ENCODE measurements at places on chromosomes 2 and 18.
A peak's percentile ranks its signal among the peaks of the same experiment; 100 is the strongest.

DNA sequence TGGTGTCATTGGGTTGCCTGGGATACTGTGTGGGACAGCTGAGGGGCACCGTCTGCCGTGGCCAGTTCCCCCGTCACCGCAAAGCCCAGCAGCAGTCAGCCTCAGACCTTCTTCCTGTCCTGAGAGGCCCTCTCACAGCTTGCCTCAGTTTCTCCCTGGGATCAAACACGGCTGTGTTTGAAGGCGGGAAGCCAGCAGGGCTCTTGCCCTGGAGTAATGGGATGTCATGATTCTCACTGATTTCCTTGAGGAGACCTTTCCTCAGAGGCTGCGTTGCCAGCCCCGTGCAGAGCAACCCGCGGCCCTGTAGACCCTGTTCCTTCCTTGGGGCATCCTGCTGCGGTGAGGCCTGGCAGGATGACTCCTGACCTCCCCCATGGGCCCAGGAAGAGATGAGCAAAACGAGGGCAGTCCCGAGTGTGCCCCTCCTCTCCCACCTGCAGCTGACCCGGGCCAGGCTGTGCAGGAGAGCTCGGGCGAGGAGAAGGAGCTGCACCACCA lies 13.9 kb upstream of the NFATC1 start:
- H3K27ac ChIP-seq, result no peak overlapping the region
- peaks cover 12% of the 10 kb centered on the region for H3K36me3 ChIP-seq
- no peaks in the 10 kb centered on the region for H3K4me1 ChIP-seq
- DNase-seq, result no peak
- H3K27me3 ChIP-seq, result peaks cover 4% of the 10 kb centered on the region
- H3K4me3 ChIP-seq, result no peak overlapping the region

- peaks cover 53% of the 10 kb centered on the region for H3K4me1 ChIP-seq
- H3K36me3 ChIP-seq, result no peaks in the 10 kb centered on the region
- peaks cover 74% of the 10 kb centered on the region for H3K27me3 ChIP-seq
- peak overlapping the region; percentile 97 for H3K27ac ChIP-seq
Observed at GRCh38 chr2:172095905-172096625, 6.6 kb downstream of the DLX2 start.

GRCh38 chr2:25614711-25615110 lies 58.7 kb downstream of the DTNB start:
- H3K27ac ChIP-seq, result no peak overlapping the region
- no peak overlapping the region for H3K4me3 ChIP-seq
- H3K27me3 ChIP-seq, result no peaks in the 10 kb centered on the region

GRCh38 chr2:96923810-96924774 lies 54.2 kb upstream of the SEMA4C start:
- peaks cover 2% of the 10 kb centered on the region for H3K27me3 ChIP-seq
- H3K4me1 ChIP-seq, result peaks cover 54% of the 10 kb centered on the region
- no peak for DNase-seq
- H3K36me3 ChIP-seq, result no peaks in the 10 kb centered on the region
- H3K27ac ChIP-seq, result peak overlapping the region; percentile 21

GRCh38 chr2:136246086-136246669 lies 128.2 kb upstream of the CXCR4 start:
- H3K4me1 ChIP-seq, result no peaks in the 10 kb centered on the region
- H3K27me3 ChIP-seq, result peaks cover 1% of the 10 kb centered on the region
- no peak overlapping the region for H3K4me3 ChIP-seq
- H3K27ac ChIP-seq, result no peak overlapping the region
- no peaks in the 10 kb centered on the region for H3K36me3 ChIP-seq
- no peak for DNase-seq

GRCh38 chr2:42569116-42569711 lies 782 bp downstream of the MTA3 start:
- peaks cover 8% of the 10 kb centered on the region for H3K36me3 ChIP-seq
- H3K4me1 ChIP-seq, result peaks cover 23% of the 10 kb centered on the region
- H3K27me3 ChIP-seq, result no peaks in the 10 kb centered on the region
- DNase-seq, result no peak

- H3K27me3 ChIP-seq, result no peaks in the 10 kb centered on the region
- no peak overlapping the region for H3K27ac ChIP-seq
- H3K4me3 ChIP-seq, result no peak overlapping the region
- peaks cover 3% of the 10 kb centered on the region for H3K36me3 ChIP-seq
- DNase-seq, result no peak
Observed at GRCh38 chr2:74128206-74128605, 19.5 kb downstream of the BOLA3 start.

- DNase-seq, result no peak
- no peaks in the 10 kb centered on the region for H3K36me3 ChIP-seq
- H3K4me1 ChIP-seq, result no peaks in the 10 kb centered on the region
- H3K27me3 ChIP-seq, result no peaks in the 10 kb centered on the region
Observed at GRCh38 chr2:54952425-54952824, 97.8 kb downstream of the RTN4 start.

DNA sequence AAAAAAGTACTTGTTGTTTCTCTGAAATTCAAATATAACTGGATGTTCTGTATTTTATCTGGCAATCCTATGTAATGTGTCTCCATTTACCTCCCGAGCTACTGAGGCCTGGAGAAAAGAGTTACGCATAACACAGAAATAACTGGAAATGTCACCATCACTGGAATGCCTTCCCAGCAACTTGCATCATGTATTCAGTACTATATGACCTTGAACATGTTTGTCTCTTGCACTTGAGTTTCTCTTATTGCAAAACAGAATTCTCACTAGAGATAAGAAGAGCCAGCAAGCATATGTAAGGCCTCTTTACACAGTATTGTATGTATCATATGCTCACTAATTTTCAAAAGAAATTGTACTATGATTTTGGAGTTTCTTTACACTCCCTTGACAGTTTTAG lies 99.6 kb upstream of the CTAGE1 start:
- peaks cover 4% of the 10 kb centered on the region for H3K4me1 ChIP-seq
- no peaks in the 10 kb centered on the region for H3K36me3 ChIP-seq
- no peak overlapping the region for H3K4me3 ChIP-seq
- no peak for DNase-seq
- H3K27ac ChIP-seq, result no peak overlapping the region
- H3K27me3 ChIP-seq, result no peaks in the 10 kb centered on the region

DNA sequence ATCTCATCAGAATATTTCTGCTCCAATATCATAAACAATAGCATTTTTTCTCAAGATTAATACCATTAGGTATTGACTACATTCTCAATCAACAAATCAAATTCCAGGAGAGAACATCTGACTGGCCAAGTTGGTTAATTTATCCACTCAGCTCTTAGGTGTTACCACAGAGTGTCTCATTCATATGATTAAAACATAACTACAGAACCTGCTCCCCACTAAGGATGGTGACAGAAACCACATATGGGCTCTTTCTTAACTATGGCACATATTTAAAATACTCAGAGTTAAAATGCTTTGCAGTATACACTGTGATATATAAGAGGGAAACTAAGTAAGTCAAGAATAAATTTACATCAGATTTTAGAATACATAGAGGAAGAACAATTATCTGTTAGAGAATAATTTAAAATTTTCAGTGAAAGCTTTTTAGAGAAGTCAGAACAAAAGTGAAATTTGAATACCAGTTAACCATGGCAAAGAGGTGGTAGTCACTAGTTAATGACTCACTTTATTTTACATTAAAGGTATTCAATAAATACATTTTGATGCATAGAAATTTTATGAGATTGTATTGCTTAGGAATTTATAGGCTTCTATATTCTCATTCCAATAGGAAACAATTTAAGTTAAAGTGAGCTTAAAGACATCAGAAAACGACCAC lies 1120.8 kb upstream of the TMEFF2 start:
- no peak overlapping the region for H3K27ac ChIP-seq
- no peaks in the 10 kb centered on the region for H3K36me3 ChIP-seq
- no peaks in the 10 kb centered on the region for H3K27me3 ChIP-seq
- DNase-seq, result no peak
- no peak overlapping the region for H3K4me3 ChIP-seq

DNA sequence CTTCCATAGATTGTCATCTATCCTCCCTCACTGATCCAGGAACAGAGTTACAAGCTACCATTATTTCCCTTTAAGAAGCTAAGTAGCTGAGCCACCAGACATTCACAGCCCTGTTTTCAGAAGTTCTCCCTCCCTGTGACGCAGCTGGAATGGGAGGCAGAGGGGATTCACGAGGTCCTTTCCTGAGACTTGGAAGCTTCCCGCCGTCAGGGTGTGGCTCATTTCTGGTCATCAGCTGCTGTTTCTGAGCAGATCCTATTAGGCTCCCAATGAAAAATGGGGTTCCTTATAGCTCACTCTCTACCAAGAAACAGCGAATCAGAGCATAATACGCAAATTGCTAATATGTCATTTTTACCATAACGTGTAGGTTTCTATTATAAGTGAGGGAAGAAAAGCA lies 559.3 kb upstream of the ID2 start:
- H3K4me1 ChIP-seq, result peaks cover 60% of the 10 kb centered on the region
- no peak overlapping the region for H3K4me3 ChIP-seq
- no peaks in the 10 kb centered on the region for H3K36me3 ChIP-seq
- DNase-seq, result no peak
- no peaks in the 10 kb centered on the region for H3K27me3 ChIP-seq

DNA sequence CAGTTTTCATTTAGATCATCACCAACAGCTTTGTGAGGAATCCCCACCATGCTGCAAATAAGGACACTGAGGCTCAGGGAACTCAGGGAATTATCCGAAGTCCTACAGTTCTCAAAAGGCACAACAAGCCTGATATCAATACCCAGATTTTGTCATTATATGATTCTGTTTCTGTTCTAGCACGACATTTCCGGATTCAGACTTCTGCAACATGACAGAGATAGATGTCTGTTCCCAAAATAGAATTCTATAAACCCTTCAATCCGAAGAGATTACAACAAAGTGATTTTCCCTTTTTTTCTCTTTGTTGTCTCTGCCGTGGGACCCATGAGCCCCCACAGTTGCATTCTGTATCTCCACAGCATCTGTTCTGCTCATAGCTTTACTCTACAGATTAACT lies 72.0 kb downstream of the DOCK10 start:
- no peak overlapping the region for H3K4me3 ChIP-seq
- H3K27me3 ChIP-seq, result peaks cover 11% of the 10 kb centered on the region
- H3K4me1 ChIP-seq, result peaks cover 7% of the 10 kb centered on the region
- no peak for DNase-seq

DNA sequence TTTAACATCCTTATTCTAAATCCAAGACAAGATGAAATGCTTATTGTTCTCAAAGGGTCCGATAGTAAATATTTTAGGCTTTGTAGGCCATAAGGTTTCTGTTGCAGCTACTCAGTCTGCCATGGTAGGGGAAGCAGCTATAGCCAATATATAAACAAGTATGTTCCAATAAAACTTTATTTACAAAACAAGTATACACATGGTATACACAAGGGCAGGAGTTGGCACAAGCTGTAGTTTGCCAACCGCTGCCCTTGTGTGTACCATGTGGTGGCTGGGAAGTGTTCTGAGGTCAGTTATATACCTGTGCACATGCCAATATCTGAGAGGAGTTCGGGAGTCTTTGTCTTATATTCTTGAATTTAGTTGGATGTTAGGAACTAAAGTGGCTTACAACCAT lies 126.0 kb upstream of the DNMT3A start:
- no peaks in the 10 kb centered on the region for H3K27me3 ChIP-seq
- H3K4me3 ChIP-seq, result no peak overlapping the region
- H3K36me3 ChIP-seq, result peaks cover 11% of the 10 kb centered on the region
- no peak for DNase-seq

GRCh38 chr2:11492720-11493119 lies 26.8 kb upstream of the E2F6 start:
- no peak overlapping the region for H3K4me3 ChIP-seq
- no peaks in the 10 kb centered on the region for H3K27me3 ChIP-seq
- H3K36me3 ChIP-seq, result no peaks in the 10 kb centered on the region
- H3K4me1 ChIP-seq, result peaks cover 8% of the 10 kb centered on the region

- no peak overlapping the region for H3K27ac ChIP-seq
- no peak for DNase-seq
- peaks cover 34% of the 10 kb centered on the region for H3K36me3 ChIP-seq
- H3K27me3 ChIP-seq, result no peaks in the 10 kb centered on the region
- no peak overlapping the region for H3K4me3 ChIP-seq
- no peaks in the 10 kb centered on the region for H3K4me1 ChIP-seq
Observed at GRCh38 chr2:127762846-127763245, 48.1 kb downstream of the WDR33 start.

GRCh38 chr18:73693091-73693490 lies 454.5 kb downstream of the FBXO15 start:
- H3K36me3 ChIP-seq, result no peaks in the 10 kb centered on the region
- H3K27ac ChIP-seq, result no peak overlapping the region
- H3K4me3 ChIP-seq, result no peak overlapping the region
- H3K4me1 ChIP-seq, result peaks cover 8% of the 10 kb centered on the region

- no peak overlapping the region for H3K4me3 ChIP-seq
- H3K27ac ChIP-seq, result no peak overlapping the region
- H3K4me1 ChIP-seq, result no peaks in the 10 kb centered on the region
- H3K36me3 ChIP-seq, result no peaks in the 10 kb centered on the region
Observed at GRCh38 chr2:41024816-41025215, 572.9 kb upstream of the SLC8A1 start.

DNA sequence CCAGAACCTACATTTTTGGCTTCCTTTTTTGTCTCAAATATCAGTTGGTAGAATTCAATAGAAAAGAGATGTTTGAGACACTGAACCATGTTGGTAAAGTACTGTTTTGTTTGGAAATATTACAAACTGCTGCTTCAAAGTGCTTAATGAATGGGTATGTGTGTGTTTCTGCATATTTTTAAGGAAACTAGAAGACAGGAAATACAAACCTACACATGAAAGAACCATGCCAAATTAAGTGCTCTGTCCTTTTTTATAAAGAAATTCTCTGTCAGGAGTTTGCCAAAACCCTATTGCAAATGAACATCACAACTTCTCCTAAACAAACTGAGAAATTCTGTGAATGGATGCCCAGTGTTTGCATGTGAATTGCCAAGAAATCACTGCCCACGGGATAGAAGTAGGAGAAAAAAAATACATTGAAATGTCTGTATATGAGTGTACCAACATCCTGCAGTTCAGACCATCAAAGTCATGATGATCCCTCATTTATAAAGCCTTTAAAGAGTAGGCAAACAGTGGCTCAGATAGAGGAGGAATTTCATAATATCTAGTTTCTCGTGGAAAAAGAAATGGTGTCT lies 69.6 kb upstream of the RND3 start:
- H3K36me3 ChIP-seq, result no peaks in the 10 kb centered on the region
- H3K4me1 ChIP-seq, result peaks cover 6% of the 10 kb centered on the region
- no peak overlapping the region for H3K4me3 ChIP-seq
- H3K27me3 ChIP-seq, result no peaks in the 10 kb centered on the region
- H3K27ac ChIP-seq, result no peak overlapping the region

DNA sequence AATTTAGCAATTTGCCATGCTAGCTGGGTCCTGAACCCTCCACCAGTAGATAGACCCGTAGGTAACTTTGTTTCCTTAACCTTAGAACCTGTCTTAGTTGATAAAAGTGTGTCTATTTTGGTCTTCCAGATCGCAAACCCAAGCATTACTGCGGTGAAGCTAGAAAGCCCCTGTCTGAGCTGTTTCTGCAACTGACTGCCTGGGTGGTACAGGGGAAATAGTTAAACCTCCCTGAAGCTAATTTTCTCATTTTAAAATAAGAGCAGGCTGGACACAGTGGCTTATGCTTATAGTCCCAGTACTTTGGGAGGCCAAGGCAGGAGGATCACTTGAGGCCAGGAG lies 101.7 kb upstream of the MSH2 start:
- no peak overlapping the region for H3K4me3 ChIP-seq
- no peak overlapping the region for H3K27ac ChIP-seq
- no peak for DNase-seq
- H3K27me3 ChIP-seq, result peaks cover 6% of the 10 kb centered on the region
- H3K36me3 ChIP-seq, result peaks cover 4% of the 10 kb centered on the region

All from mesothelial cell of epicardium (in vitro differentiated cells).